ENCODE measurements at places on chromosomes 4 and X.

GRCh38 chr4:26885912-26886274 lies 25.3 kb downstream of the STIM2 start:
- no peak for DNase-seq

- DNase-seq = no peak
Observed at GRCh38 chrX:40511258-40511657, 69.5 kb upstream of the ATP6AP2 start.

- no peak for DNase-seq
Observed at GRCh38 chr4:75015627-75016026, 82.7 kb downstream of the PARM1 start.

DNA sequence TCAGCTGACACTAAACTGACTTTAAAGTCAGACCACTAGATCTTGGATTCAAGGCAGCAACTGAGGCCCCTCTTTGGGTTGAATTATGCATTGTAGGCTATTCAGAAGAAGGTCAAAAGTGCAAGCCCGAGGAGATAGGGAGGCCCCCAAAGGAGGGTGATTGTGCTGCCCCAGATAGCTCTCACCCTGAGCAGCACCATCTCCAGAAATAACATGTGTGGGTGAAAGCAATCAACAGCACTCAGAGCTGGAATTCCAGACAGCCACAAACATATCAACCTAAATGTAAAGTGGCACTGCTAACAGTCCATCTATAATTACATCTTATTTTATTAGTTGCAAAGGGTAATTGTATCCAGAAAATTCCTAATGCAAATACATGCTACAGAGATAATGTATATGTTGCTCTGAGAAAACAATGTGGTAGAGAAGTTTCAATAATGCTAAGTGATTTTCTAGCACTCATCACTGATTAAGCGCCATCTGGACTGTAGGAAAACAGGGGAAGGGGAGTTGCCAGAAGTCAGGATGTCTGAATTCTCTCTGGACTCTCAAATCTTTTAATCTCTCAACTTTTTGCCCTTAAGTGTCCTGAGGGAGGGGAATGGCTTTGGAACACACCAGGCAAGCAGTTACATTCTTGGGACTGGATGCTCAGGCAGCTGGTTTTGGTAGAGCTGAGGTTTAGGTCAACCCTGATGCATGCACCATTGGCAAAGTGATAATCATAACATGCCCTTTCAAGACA lies 61.8 kb upstream of the SFRP2 start:
- no peak for DNase-seq

Data from NCI-H774 (cell line).